ENCODE measurements at places on chromosomes 3 and 15.

DNA sequence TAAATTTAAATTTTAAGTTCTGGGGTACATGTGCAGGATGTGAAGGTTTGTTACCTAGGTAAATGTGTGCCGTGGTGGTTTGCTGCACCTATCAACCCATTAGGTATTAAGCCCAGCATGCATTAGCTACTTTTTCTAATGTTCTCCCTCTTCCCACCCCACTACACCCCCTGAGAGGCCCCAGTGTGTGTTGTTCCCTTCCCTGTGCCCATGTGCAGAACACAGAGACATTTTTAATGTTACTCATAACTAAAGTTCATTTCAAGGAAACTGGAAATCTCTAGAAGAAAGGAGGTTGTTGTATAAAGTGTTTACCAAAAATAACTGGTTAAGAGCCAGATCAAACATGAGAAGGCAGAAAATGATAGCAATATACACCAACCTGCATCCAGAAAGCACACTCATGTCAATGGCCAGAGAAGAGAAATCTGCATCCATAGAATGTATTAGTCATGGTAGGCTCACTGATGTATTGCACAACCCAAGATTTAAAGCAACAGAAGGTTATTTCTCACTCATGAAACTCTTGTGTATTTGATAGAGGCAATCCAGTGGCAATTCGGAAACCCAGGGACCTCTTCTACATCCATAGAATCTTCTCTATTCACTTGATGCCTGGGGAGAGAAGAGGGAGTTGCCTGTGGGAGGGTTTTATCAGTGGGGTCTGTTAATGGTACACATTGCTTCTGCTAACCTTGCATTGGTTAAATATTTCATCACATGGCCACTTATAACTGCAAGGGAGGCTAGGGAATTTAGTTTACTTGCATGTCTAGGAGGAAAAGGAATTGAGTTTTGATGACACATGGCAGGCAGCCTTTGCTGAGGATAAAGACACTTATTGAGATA, 321.9 kb upstream of the RASGRP1 start:
- no peak for DNase-seq
- no peak overlapping the region for H3K4me3 ChIP-seq
- no peaks in the 10 kb centered on the region for H3K4me1 ChIP-seq

DNA sequence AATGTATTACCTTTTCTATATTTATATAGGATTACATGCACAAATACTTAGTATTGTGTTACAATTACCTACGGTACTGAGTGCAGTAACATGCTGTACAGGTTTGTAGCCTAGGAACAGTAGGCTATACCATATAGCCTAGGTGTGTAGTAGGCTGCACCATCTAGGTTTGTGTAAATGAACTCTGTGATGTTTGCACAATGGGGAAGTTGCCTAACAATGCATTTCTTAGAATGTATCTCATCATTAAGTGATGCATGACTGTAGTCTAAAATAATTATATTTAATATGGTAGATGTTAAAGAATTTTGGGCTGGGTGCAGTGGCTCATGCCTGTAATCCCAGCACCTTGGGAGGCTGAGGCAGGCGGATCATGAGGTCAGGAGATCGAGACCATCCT, 281.0 kb downstream of the KLF13 start:
- H3K4me1 ChIP-seq = no peaks in the 10 kb centered on the region
- DNase-seq = no peak
- no peak overlapping the region for H3K27ac ChIP-seq
- no peaks in the 10 kb centered on the region for H3K36me3 ChIP-seq
- no peak overlapping the region for H3K4me3 ChIP-seq

GRCh38 chr3:136105044-136105443, 91.1 kb downstream of the MSL2 start:
- DNase-seq = no peak
- no peaks in the 10 kb centered on the region for H3K36me3 ChIP-seq
- no peaks in the 10 kb centered on the region for H3K27me3 ChIP-seq
- H3K27ac ChIP-seq = no peak overlapping the region

DNA sequence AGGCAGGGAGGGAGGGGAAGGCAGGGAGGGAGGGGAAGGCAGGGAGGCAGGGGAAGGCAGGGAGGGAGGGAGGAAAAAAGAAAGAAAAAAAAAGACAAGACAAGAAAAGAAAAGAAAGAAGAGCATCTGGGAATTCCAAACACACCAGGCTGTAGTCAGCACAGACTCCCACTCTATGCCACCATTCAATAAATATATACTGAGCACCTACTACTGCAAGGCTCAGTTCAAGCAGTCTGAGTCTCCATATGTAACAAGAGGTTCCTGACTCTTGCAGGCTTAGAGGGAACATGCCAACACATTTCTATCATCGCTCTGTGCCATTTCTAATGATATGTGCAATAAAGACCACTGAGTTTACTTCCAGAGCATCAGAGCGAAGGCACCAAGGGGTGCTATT, 47.7 kb downstream of the ANXA2 start:
- DNase-seq = no peak
- H3K4me3 ChIP-seq = no peak overlapping the region

DNA sequence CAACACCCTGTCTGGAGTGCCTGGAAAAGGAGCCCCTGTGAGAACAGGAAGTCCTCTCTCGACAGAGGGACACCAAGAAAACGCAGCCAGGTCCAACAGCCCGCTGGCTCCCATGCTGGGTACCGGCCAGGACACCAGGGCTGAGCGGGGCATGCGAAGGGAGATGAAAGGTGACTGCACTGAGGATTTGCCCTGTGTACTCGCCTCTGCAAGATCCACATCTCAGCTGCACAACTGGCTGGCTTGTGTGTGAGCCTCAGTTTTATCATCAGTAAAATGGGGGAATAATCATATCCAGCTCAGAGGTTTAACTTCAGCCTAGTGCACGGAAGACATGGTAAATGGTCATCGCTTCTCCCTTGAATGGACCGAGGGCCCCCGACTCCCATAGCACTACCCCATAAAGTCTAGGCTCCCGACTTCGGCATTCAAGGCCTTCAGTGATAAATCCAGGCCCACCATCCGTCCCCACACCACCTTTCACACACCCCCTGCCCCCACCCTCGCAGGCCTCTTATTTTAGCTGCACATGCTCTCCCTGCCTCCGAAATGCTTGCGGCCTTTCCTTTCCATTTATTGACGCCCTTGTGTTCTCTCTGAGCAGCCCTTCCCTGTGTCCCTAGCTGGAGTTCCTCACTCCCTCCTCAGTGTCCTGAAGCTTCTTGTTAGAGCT, 15.8 kb downstream of the ISG20 start:
- H3K4me3 ChIP-seq = no peak overlapping the region
- H3K27ac ChIP-seq = peak overlapping the region; percentile 25
- H3K36me3 ChIP-seq = peaks cover 2% of the 10 kb centered on the region
- peaks cover 65% of the 10 kb centered on the region for H3K4me1 ChIP-seq
- H3K27me3 ChIP-seq = no peaks in the 10 kb centered on the region

GRCh38 chr15:63340353-63340752, 41.3 kb downstream of the CA12 start:
- no peak overlapping the region for H3K27ac ChIP-seq
- no peak for DNase-seq
- H3K4me1 ChIP-seq = no peaks in the 10 kb centered on the region

DNA sequence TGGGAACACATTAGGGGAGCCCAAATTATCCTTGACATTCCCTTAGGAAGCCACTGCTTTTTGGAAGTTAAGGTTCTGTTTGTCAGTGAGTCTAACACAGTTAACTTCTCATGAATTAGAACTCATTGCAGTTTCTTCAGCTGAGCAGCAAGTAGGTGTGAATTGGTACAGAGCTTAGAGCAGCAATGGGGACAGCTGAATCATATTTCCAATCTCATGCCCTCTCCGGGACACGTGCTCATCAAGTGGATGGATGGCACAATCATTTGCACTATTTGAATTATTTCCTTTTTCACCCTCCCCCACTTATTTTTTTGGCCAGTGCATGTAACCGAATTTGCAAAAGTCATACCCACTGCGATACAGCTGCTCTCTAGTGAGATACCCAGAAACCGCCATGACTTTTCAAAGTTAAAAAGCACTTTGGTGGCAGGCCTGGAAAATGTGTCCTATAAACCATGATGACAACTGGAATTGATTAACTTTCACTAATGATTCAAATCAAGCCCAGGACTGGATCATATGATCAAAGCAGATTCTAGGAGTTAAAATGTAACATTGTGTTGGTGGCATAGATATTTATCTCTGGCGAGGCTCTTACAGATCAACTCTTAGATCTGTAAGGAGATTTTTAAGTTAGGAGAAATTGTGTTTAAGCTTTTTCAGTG, 76.4 kb downstream of the EBLN2 start:
- H3K27me3 ChIP-seq = no peaks in the 10 kb centered on the region
- no peak overlapping the region for H3K27ac ChIP-seq
- DNase-seq = no peak
- H3K4me1 ChIP-seq = no peaks in the 10 kb centered on the region

- no peak for DNase-seq
- no peak overlapping the region for H3K4me3 ChIP-seq
- no peak overlapping the region for H3K27ac ChIP-seq
- no peaks in the 10 kb centered on the region for H3K27me3 ChIP-seq
- no peaks in the 10 kb centered on the region for H3K36me3 ChIP-seq
- no peaks in the 10 kb centered on the region for H3K4me1 ChIP-seq
These were observed 31.1 kb downstream of the MAGEL2 start for GRCh38 chr15:23616536-23616935.

DNA sequence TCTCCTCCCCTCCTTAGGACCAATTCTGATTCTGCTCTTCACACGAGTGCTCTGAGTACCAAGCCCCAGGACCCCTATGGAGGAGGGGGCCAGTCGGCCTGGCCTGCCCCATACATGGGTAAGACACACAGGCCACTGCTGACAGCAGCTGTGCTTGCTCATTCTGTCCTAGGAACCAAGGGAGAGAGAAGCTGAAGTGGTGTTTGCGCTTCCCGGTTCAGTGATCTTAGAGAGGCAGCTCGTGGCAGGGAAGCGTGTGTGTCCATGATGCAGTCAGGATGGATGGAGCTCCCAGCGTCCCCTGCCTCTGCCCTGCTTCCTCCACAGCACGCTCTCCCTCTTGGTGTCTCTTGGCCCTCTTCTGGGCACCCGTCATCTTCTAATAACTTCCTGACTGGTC, 77.6 kb downstream of the CRTC3 start:
- peaks cover 51% of the 10 kb centered on the region for H3K36me3 ChIP-seq
- H3K27me3 ChIP-seq = no peaks in the 10 kb centered on the region
- no peak overlapping the region for H3K4me3 ChIP-seq
- peaks cover 4% of the 10 kb centered on the region for H3K4me1 ChIP-seq
- no peak overlapping the region for H3K27ac ChIP-seq

GRCh38 chr3:36893137-36893557, 51.7 kb downstream of the TRANK1 start:
- no peak overlapping the region for H3K4me3 ChIP-seq
- H3K36me3 ChIP-seq = peaks cover 85% of the 10 kb centered on the region

DNA sequence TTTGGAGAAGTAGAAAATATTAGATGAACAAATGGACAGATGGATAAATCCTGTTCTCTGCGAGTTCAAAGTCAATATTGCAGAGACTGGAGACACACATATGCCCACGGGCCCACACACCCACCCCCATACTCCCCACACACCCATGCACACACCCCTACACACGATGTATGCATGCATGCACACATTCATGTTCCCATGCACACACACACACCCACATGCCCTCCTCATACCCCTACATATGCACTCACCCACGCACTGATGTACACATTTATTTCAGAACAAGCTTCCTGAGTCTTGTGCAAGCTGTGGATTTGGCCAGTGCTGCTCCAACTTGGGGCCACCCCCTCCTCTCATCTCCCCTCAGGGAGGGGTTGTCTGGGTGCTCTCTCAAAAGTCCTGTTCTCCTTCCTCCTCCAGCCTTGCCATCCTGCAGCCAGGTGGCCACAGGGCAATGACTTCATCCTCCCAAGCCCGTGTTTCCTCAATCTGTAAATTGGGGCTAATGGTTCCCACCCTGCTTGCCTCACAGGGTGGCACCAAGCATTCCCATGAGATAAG, 16.4 kb downstream of the MAPKAPK3 start:
- DNase-seq = no peak
- H3K4me3 ChIP-seq = no peak overlapping the region
- H3K36me3 ChIP-seq = peaks cover 2% of the 10 kb centered on the region
- peaks cover 74% of the 10 kb centered on the region for H3K4me1 ChIP-seq
- H3K27ac ChIP-seq = no peak overlapping the region

DNA sequence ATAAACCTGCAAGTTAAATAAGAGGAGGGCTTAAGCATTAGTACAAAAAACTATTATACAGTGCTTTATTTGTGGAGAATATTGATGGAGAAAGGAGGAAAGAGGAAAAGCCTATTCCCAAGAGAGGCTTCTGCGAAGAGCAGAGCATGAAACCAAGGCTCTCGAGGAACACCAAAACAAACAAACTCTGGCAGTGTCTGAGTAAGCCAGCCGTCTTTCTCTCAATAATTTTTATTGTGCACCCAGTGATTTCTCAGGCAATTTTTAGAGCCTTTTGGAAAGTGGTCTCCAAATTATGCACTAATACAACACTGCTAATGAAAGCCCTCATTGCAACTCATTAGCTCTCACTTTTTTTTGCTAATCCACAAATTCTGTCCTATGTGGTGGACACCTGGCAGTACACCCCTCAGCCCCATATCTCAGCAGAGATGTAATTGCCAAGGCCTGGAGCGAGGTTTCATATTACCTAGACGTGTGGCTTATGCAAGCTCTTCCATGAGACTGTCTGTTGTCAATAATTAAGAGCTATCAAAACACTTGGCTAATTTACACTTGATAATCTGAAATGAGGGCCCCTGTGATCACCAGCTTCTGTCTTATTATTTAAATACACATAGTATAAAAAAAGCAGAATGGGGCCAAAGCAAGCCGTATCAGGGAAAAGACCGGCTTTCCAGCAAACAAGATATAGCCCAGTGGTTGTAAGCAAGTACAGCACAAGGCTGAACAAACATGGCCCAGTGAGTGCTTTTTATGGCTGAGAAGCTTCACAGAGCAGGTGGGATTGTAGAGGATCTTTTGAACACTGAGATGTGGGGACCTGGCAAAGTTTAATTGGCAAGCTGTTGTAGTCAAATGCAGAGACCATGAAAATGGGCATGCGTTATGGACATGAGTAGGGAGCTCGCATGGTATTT, 216.9 kb downstream of the ROBO2 start:
- no peak for DNase-seq
- no peaks in the 10 kb centered on the region for H3K27me3 ChIP-seq
- H3K36me3 ChIP-seq = no peaks in the 10 kb centered on the region
- no peaks in the 10 kb centered on the region for H3K4me1 ChIP-seq
- no peak overlapping the region for H3K4me3 ChIP-seq
- H3K27ac ChIP-seq = no peak overlapping the region

Measured in T-cell (primary cell).